ENCODE measurements at places on chromosomes 3 and 15. TPM values are rescaled to one million over a fixed set of nuclear protein-coding genes. Genes with fewer than 3 reads are reported as not detected.

DNA sequence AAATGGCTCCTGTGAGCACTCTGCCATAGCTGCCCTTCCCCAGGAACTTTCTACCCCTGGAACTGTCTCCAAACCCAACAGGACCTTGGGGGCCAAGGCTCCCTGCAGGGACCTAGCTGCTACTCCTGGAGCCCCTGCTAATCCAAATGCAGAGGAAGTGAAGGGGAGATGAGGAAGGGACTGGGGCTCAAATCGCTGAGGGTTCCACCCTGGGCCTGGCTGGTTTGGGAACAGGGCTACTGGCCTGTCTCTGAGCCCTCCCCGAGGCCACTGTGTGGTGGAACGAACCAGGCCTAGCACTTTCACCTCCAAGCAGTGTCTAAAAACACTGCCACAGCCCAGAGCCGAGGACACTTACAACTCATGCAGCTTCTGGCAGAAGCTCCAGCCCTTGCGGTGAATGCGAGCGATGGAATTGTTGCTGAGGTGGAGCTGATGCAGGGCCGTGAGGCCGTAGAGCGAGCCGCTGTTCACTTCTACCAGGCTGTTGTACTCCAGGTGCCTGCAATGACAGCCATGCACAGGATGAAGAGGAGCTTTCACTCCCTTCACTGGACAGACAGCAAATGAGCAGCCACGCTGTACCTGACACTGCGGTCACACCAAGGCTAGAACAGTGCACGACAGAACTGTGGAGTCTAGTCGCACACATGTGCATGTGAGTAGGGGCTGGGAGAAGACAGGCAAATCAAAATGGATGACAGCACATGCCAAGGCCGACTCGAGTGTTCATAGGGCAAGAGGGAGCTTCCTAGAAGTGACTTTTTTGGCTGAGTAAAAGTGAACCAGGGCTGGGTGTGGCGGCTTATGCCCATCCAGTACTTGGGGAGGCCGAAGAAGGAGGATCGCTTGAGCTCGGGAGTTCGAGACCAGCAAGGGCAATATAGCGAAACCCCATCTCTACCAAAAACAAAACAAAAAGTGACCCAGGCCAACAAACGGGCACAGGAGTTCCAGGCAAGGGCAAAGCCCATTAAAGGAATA lies 90.8 kb downstream of the LRIG1 start:
- no peak for DNase-seq

DNA sequence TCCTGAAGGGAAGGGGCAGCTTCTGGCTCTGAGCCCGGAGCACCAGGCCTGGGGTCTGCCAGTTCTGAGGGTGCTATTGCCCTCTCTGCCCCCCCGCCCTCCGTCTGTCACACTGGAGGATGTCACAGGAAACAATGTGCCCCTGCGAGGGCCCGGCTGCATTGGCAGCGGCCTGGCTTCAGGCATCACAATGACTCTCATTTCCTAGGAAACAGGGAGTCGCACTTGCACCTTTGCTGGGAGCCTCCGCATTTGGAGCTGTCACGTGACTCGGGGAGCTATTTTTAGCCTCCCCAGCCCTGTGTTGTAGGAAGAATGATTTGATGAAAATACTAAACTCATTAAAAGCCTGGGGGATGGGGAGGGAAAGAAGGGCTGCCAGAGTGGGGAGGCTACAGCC lies 518.9 kb downstream of the SHQ1 start:
- DNase-seq: no peak

- DNase-seq: no peak
These were observed 218.5 kb upstream of the PRICKLE2 start for GRCh38 chr3:64443546-64444381.

- DNase-seq: no peak
These were observed 16.0 kb downstream of the LPP start for GRCh38 chr3:188169830-188170455.

DNA sequence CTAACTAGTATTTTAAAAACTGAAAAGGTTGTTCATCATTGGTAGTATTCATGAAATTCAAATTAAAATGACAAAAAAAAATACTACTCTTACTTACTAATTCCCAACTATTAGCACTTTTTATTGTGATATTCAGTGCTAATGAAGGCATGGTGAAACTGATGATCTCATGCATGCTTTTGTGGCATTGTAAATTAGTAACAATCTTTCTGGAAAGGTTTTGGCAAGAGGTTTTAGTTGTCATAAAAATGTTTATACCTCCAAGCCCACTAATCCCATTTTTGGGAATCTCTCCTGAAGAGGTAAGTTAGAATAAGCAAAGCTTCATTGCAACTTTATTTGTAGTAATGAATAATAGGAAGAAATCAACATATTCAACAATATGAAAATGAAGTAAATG lies 53.0 kb downstream of the LYSMD4 start:
- DNase-seq: no peak

DNA sequence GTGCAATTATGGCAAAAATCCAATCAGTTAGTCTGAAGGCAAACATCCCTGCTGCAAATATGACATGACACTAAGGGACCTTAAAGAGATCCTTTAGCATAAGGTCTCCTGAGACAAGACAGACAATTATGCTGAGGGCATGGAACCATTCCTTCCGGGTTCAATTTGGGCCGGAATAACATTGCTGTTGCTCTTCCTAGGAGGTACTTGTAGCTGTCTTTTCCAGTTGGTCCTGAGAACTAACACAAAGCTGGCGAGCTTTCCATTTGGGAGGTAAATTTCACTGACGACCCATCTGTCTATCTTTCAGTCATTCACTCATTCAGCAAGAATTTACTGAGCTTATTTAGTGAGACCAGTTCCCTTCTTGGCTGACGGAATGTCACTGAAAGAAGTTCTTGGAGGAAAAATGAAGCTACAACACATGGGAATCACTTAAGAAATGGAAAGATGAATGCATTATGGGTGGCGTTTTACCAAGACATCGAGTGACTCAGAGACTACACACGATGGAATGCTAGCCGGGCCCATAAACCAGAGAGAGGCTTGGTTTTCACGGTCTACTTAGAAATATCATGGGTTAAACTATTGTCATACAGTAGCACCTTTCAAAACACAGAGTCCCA lies 215.5 kb downstream of the PDZRN3 start:
- DNase-seq: no peak

GRCh38 chr3:196063971-196064370 lies 17.9 kb downstream of the TFRC start:
- no peak for DNase-seq

DNA sequence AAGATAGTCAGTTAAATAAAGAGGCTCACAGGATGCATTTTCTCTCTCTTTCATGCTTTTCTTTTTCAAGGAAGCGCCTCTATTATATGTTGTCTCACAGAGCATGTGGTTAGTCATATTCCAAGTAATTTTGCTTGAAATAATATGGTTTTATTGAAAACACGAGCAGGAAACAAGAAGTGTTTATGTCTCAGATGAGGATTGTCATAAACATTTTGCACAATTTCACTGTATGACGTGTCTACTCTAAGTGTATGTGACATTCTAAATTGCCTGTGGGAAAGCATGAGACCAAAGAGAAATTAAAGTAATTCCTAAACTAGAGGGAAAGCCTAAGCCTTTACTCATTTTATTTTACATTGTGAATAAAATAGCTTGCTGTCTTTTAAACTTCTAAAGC lies 818.6 kb downstream of the EPHA3 start:
- DNase-seq: no peak

- no peak for DNase-seq
These were observed 109.3 kb downstream of the ANP32A start for GRCh38 chr15:68711406-68711805.

The SRGAP3 gene
- 3.2 TPM for total RNA-seq

The NSMCE3 gene
- total RNA-seq: 6.7 TPM

Data from upper lobe of right lung (tissue), 1 donor.